ENCODE measurements at places on chromosomes 7 and 10. TPM values are rescaled to one million over a fixed set of nuclear protein-coding genes. Genes with fewer than 3 reads are reported as not detected.

SVOPL gene
- total RNA-seq, result not detected

GPR26 gene
- not detected for total RNA-seq

GARS1 gene
- total RNA-seq, result 142 TPM

KIF5B gene
- total RNA-seq, result 140 TPM

PRR15 gene
- total RNA-seq, result 0.06 TPM

STRA8 gene
- not detected for total RNA-seq

C7orf33 gene
- not detected for total RNA-seq

CRHR2 gene
- total RNA-seq, result not detected

TMEM60 gene
- 7.9 TPM for total RNA-seq

NPFFR1 gene
- total RNA-seq, result not detected

C10orf62 gene
- total RNA-seq, result 0.06 TPM

PPP1R3C gene
- 0.57 TPM for total RNA-seq

TDRD1 gene
- not detected for total RNA-seq

CALML3 gene
- total RNA-seq, result not detected

LEP gene
- total RNA-seq, result not detected

PNLIPRP3 gene
- total RNA-seq, result not detected

MYO3A gene
- total RNA-seq, result not detected

SNX13 gene
- total RNA-seq, result 29.3 TPM

HOGA1 gene
- 0.16 TPM for total RNA-seq

BEND7 gene
- 10.0 TPM for total RNA-seq

TMEM178B gene
- 0.06 TPM for total RNA-seq

TRPV6 gene
- not detected for total RNA-seq

TAF6 gene
- total RNA-seq, result 46.6 TPM

CPA2 gene
- not detected for total RNA-seq

RHOBTB1 gene
- total RNA-seq, result 62.1 TPM

MEOX2 gene
- total RNA-seq, result 23.5 TPM

INHBA gene
- 2.6 TPM for total RNA-seq

AKR1B15 gene
- total RNA-seq, result not detected

FAM237B gene
- not detected for total RNA-seq

MCM10 gene
- total RNA-seq, result 14.2 TPM

MOGAT3 gene
- not detected for total RNA-seq

Data from bladder microvascular endothelial cell (primary cell).